ENCODE measurements at places on chromosomes 5 and 9.
A peak's percentile ranks its signal among the peaks of the same experiment; 100 is the strongest.

DNA sequence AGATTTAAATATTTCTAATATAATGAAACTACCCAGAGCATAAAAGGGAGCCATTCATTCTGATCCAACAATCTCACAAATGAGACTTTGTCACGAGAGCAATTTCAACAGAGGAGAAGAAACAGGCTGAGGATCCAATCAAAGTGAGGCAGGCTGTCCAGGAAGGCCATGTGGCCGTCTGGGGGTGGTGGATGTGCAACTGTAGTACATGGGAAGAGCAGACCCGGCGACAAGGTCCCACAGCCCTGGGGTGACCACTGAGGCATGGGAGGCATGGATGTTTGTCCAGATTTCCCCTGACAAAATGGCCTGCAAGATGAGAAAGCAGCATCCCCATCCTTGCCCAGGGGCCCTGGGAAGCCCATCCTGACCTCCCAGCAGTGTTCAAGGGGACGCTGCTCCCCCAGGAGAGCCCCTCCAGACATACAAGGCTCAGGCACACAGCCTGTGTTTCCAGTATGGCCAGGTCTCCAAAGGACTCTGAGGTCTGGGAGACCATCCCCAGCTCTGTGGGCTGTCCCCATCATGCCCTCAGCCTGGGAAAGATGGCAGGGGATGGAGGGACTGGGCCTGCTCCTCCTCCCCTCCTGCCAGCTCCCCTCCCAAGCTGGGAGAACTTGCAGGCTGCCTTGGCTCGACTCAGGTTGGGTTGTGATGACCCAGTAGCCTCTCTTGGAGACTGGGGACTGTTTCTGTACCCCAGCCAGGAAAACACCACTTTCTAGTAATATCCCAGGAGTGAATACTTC, 27.5 kb upstream of the FCN2 start:
- DNase-seq, result no peak

DNA sequence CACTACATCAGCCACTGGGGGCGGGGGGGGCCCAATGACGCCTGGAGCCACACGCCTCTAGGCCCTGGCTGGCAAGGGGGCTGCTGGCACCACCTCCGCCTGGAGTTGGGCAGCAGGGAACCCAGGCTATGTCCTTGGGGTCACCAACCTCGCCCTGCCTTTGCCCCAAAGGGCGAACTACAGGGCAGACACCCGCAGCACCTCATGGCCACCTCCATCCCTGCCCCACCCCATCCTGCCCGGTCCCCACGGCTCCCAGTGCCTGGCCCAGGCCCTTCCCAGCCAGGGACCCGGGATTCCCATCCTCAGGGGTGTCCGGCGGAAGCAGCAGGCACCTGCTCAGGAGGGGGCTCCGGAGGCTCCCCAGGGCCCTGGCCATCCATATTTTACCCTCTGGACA, 37.0 kb downstream of the NACC2 start:
- DNase-seq, result no peak

GRCh38 chr5:168613996-168614395, 34.8 kb upstream of the PANK3 start:
- no peak for DNase-seq

DNA sequence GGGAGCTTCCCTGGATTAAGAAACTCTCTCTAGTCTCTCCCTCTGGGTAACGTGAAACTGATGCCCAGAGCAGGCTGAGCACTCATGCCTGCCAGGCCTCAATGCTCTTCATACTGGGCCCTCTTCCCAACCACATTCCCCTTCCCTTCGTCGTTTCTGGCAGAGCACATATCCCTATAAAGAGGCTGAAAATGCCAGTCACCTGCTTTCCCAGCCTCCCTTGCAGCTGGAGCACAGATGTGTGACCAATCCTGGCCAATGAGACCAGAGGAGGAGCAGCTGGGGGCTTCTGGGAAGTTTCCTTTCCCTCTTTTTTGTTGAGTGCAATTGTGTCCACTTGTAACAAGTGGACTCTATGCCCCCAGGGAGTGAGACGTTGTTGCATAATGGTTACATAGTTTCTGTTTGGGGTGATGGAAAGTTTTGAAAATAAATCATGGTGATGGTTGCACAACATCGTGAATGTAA, 30.2 kb upstream of the SMIM23 start:
- no peak for DNase-seq

DNA sequence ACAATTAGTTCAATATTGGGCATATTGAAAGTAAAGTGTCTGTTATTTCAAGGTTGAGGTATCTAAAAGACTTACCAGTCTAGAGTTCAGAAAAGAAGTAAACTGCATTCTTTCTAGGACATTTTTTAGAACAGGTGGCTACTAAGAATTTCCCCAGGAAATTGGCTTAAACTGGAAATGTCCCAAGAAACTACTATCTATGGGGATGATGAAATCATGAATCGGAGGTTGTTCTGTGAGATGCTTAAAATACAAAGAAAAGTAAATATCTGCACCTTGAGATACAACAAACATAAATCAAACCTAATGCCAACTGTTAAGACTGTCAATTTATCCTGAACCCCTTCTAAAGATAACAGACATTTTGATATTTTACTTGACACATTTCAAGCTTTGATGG, 226.5 kb upstream of the NREP start:
- no peak for DNase-seq

- no peak for DNase-seq
Measured at GRCh38 chr5:141785135-141785534, 93.1 kb downstream of the PCDH1 start.

DNA sequence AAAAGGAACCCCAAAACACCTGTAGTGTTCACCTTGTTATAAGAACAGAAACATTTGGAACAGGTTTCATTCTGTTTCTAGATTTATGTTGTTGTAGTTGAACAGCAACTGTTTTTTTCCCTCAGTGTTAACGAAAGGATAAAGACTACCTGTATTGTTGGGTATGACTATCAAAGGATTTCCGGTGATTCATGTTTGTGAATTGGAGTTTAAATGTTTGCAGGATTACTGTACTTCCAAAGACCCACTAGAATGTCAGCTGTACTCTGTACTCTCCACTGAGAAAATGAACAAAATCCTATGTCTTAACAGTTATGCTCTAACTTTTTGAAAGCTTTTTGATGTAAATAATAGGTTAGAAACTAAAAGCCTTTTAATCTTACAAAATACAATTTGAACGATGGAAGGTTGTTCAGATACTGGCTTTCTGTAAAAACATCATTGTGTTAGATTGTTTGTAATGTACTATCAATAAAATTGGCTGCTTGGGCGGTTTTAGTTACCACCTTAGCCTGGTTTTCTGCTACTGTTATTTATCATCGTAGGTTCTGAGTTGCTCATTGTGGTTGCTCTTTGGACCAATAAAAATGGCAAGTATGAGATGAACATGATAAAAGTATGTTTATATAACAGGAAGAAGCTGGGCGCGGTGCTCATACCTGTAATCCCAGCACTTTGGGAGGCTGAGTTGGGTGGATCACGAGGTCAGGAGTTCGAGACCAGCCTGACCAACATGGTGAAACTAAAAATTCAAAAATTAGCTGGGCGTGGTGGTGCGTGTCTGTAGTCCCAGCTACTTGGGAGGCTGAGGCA, 44.1 kb downstream of the DCP2 start:
- no peak for DNase-seq

- peak; percentile 66 for DNase-seq
Measured at GRCh38 chr5:219460-219863, 1.3 kb downstream of the SDHA start.

GRCh38 chr5:180816608-180817534, 14.3 kb upstream of the MGAT1 start:
- DNase-seq, result no peak

GRCh38 chr5:168409591-168410458, 76.4 kb upstream of the RARS1 start:
- no peak for DNase-seq

DNA sequence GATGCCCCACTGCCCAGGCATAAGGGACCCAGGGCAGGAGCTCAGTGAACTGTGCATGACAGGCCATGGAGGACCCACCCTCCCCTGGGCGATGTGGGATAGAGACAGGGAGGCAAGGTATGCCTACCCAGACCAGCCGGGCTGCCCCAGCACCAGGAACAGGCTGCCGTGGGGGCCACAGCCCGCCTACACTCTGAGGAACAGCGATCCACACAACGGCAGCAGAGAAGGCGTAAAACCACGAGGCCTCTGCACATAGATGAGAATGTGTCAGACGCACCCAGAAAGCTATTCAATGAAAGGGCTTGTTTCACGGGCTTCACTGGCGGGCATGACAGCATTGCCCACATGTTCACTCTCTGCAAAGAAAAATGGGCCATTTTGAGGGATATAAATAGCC, 49.5 kb downstream of the SEMA4D start:
- no peak for DNase-seq

DNA sequence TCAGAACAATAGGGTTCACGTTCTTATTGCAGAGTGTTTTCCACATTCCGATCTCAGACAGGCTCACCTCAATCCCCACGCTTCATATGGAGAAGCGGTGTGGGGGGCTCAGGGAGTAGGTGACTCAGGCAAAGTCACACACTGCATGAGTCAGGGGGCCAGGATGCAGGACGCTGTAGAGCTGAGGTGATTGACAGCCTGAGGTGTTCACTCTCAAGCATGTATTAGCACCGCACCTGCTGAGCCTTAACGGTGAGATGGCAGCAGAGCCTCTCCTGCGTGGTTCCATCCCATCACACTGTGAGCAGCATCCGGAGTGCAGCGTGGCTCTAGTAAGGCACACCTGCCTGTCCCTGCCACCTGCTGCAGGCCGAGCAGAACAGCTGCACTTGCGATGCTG, 194.0 kb downstream of the IRX2 start:
- DNase-seq, result no peak

DNA sequence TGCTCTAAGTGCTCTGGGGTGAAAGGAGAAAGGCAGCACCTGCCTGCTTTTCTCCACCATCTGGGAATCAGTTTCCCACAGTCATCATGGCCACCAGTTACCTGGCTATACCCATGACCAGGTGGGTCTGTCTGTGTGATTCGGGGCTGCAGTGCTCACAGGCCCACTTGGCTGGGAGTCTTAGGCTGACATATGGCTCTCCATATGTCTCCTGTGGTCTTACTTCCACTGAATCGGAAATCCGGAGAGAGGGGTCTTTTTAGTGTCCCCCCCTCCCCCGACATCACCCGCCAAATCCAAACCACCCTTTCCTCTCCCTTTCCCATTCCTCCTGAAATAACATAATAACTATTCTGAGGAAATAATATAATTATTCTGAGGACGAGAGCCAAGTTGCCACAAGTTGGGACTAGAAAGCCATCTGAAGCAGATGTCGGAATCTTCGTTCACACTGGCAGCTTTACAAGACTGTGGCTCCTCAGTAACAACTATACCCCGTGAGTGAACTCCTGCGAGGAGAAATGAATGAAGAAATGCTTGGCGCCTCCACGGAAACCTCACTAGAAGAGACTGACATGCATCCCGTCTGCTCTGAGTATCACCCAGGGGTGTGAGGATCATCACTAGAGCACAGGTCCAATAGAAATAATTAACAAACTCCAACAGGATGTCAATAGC, 143.4 kb downstream of the MYO10 start:
- peak; percentile 73 for DNase-seq

DNA sequence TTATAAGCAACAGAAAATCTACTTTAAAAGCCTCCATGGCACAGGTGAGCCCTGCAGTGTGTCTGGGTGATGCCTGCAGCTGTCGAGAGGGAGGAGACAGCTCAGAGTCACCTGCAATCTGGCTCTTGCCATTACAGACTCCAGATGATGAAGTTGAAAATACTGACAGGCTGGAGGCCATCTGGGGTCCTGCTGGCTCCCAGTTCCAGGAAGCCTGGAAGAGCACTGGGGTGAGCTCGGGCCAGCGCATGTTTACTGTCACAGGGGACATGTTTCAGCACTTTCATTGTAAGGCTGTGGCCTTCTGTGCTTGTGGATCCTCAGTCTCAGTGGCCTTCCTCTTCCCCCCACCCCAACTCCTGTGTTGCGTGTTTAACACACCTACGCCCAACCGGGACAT, 28.4 kb downstream of the CEL start:
- no peak for DNase-seq

- DNase-seq, result no peak
Measured at GRCh38 chr9:71748280-71748743, 20.0 kb downstream of the CEMIP2 start.

GRCh38 chr5:83118976-83119375, 41.6 kb downstream of the XRCC4 start:
- no peak for DNase-seq
